Uterus (tissue), 4 donors: ENCODE measurements at places on chromosomes 4 and X.

- no peak for DNase-seq
Observed at GRCh38 chrX:13750204-13750603, 15.7 kb downstream of the OFD1 start.

- DNase-seq, result peak; percentile 18
Observed at GRCh38 chr4:165355900-165356300, 22.9 kb upstream of the CPE start.

- DNase-seq, result no peak
Observed at GRCh38 chr4:113687067-113687718, 74.3 kb downstream of the CAMK2D start.

GRCh38 chr4:81629366-81629765 lies 157.7 kb upstream of the RASGEF1B start:
- no peak for DNase-seq

- no peak for DNase-seq
Observed at GRCh38 chr4:104722467-104722866, 227.8 kb upstream of the CXXC4 start.

GRCh38 chrX:802846-803245 lies 172.3 kb downstream of the SHOX start:
- no peak for DNase-seq

- no peak for DNase-seq
Observed at GRCh38 chrX:108211301-108211700, 119.7 kb downstream of the ATG4A start.
